ENCODE measurements at places on chromosomes 13 and 19.

DNA sequence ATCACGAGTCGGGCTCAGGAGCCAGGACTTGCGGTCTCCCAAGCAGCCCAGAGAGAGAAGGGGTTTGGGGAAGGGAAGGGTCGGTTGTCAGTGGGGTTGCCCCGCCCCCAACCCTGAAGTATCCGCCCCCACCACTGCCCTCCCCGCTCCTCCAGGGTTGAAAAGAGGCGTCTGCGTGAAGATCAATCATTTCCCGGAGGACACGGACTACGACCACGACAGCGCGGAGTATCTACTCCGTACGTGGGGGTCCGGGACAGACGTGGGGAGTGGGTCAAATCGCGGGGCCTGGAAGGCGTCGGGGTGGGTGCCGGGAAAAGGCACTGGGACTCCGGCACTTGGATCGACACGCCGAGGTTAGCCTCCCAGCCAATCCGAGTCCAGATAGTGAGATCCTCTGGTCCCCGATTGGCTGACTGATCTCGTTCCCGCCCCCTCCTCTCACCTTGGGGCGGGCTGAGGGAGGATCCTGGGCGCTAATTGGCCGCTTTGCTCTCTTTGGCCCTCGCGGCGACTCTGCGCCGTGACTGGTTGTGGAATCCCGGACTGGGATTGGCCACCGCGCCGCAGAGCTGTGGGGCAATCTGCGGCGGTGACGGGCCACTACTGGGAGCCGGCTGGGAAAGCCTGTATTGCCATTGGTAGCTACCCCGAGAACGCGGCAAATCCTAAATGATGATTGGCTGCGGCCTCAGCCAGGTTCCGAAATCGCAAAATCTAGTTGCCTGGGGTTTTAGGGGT is 13.3 kb upstream of the CACNG6 start:
- DNase-seq: no peak

GRCh38 chr19:3471954-3472655 is 8.2 kb downstream of the SMIM24 start:
- DNase-seq: no peak

- DNase-seq: no peak
Observed at GRCh38 chr13:43360892-43361610, 337.7 kb downstream of the DNAJC15 start.

DNA sequence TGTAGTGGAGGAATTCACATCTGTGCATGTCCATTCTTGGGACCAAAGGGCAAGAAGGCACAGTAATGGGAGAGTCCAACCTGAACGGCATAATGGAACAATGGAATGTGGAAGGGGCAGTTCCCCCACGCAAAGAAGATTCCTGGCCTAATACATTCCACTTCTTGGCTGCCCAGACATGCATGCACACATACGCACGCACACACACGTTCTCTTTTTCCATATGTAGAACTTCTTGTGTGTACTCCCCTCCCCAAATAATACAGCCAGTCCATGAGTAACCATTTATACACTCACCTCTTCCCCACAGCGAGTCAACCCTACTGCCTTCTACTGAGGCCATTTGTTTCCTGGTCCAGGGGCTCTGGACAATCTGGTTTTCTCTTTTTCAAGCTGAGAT is 6.0 kb upstream of the STK24 start:
- DNase-seq: no peak

DNA sequence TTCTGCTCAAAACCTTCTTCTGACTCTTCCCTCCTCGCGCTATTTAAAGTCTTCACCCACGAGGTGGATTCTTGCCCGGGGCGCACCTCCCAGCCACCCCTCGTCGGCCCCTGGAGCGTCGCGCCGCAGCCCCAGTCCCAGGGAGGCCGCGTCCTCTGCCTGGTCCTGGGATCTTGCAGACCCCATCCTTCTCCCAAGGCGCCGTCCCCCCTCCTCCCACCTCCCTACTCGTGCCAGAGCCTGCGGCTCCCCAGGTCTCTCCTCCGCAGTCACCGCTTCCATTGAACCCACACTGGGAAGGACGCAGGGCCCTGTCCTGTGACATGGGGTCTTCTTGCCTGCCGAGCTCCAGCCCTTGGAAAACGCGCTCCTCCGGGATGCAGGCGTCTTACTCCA is 486 bp downstream of the ZNF808 start:
- DNase-seq: no peak

- no peak for DNase-seq
Observed at GRCh38 chr19:28228854-28229253, 984.1 kb downstream of the UQCRFS1 start.

DNA sequence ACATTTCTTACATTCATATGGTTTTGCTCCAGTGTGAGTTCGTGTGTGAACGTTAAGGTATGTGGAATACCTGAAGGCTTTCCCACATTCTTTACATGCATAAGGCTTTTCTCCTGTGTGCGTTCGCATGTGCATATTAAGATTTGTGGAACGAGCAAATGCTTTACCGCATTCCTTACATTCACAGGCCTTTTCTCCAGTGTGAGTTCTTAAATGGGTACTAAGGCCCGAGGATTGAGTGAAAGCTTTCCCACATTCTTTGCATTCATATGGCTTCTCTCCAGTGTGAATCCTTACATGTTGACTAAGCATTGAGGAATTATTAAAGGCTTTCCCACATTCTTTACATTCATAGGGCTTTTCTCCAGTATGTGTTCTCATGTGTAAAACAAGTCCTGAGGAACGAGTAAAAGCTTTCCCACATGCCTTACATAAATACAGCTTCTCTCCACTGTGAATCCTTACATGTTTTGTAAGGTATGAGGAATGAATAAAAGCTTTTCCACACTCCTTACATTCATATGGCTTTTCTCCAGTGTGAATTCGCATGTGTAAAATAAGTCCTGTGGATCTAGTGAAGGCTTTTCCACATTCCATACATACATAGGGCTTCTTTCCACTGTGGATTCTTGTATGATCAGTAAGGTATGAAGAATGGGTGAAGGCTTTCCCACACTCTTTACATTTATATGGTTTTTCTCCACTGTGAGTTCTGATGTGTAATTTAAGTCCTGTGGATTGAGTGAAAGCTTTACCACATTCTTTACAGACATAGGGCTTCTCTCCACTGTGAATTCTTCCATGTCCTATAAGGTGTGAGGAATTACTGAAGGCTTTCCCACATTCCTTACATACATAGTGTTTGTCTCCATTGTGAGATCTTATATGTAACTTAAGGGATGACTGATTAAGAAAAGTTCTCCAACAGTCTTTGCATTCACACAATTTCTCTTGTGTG is 10.7 kb downstream of the ZNF846 start:
- DNase-seq: no peak

GRCh38 chr13:111461445-111462149 is 141.2 kb downstream of the TEX29 start:
- no peak for DNase-seq

DNA sequence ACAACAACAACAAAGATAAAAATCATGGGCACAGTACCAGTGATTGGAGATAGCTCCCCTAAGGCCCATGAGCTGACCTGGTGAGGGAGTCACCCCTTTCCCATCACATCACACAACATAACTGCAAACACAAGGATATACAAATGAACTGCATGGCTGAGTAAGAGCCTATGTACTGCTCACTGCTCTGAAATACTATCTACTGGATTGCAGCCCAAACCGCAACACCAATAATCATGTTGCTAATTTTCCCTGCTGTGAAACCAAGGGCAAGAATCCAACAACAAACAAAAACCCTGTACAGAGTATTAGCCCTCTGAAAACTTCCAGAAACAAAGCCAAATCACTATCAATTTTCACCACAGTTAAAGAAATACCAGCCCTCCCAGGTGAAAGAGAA is 1893.2 kb downstream of the PCDH9 start:
- DNase-seq: no peak

- DNase-seq: no peak
Observed at GRCh38 chr13:36428086-36428485, 4.2 kb upstream of the CCNA1 start.

GRCh38 chr19:43078311-43078710 is 4.2 kb downstream of the PSG2 start:
- DNase-seq: no peak

DNA sequence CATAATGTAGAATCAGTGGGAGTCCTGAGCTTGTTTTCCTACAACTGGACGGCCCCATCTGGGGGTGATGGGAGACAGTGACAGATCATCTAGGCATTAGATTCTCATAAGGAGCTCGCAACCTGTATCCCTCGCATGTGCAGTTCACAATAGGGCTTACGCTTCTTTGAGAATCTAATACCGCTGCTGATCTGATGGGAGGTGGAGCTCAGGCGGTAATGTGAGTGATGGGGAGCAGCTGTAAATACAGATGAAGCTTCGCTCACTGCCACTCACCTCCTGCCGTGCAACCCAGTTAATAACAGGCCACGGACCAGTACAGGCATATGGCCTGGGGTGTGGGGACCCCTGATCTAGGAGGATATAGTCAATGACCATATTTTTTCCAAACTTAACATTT is 38.8 kb downstream of the RCBTB1 start:
- DNase-seq: no peak

GRCh38 chr19:47646924-47647323 is 38.0 kb downstream of the BICRA start:
- no peak for DNase-seq

- DNase-seq: no peak
Observed at GRCh38 chr13:37667702-37668101, 69.1 kb upstream of the POSTN start.

DNA sequence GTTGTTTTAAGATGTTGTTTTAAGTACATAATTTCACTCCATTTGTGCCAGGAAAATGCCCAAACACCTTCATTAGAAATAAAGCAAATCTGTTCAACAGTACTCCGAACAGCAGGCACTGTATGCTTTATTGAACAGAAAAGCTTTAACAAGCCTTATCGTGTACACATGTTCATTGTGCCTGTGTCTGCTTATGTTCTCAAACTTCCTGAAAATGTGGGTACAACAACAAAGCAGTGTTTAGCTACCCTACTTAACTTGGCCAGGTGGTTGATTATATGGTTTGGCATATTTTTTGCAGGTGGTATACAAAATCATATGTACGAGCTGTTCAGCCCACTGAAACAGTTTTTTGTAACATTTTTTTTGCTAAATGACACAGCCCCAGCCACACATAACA is 718.0 kb downstream of the DACH1 start:
- no peak for DNase-seq

GRCh38 chr13:102584434-102584833 is 12.4 kb upstream of the TPP2 start:
- DNase-seq: no peak

DNA sequence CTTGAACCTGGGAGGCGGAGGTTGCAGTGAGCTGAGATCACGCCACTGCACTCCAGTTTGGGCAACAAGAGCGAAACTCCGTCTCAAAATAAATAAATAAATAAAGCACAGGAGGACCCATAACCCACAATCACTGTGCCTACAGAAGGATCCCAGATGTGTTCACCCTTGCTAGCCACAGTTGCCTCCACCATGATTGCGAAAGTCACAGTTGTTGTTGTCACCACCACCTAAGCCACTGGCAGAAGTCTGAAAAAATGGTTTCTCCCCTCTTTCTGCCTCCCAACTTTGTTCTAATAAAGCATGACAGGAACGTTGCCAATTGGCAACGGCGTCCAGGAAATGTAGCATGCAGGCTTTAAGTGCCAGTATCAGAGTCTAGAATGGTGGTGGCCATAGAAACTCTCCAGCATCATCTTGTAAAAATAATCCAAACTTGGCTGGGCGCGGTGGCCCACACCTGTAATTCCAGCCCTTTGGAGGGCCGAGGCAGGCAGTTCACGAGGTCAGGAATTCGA is 2.2 kb upstream of the EPS15L1 start:
- DNase-seq: no peak

DNA sequence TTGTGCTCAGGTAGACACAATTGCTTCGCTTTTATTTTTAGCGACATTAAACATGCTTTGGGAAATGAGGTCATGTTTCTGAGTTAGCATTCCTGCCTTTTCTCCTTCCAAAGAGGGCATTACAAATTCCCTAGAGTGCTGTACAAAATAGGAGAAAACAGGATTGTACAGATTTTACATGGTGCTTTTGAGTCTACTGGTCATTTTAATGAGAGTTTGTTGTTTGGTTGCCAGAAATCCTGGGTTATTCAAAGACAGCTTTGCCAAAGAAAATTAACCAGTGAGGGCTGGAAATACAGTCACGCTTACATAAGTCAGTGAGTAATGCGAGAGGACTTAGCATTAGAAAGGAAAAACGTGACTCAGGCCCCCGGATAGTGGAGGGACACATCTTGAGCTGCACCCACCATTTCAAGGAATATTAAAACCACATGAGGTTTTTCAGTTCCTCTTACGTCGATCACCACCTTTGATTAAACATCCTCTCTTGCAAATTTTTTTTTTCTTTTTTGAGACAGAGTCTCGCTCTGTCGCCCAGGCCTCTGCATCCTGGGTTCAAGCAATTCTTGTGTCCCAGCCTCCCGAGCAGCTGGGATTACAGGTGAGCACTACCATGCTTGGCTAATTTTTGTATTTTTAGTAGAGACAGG is 55.4 kb downstream of the SACS start:
- DNase-seq: peak; percentile 59

DNA sequence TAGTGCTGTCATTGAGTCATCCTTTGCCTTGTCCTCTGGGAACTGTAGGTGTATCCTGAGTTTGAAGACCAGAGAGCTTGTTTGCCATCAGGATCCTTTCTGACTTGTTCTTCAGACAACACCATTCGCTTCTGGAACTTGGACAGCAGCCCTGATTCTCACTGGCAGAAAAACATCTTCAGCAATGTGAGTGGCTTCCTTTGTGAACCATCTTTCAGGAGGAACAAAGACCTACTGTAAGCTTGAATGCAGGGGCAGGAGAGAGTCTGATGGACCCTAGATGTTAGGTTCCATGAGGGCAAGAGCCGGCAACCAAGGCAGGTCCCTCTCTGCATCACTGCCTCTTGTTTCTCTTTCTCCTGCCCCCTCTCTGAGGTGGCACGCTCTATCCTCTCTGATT is 26.7 kb downstream of the WDR62 start:
- DNase-seq: no peak

All from stimulated activated CD8-positive, alpha-beta memory T cell treated with anti-CD3 and anti-CD28 coated beads, Interleukin-7, amount 100 ng/mL, for 4 hours (primary cell).